ENCODE measurements at places on chromosomes 16 and 17. TPM values are rescaled to one million over a fixed set of nuclear protein-coding genes. Genes with fewer than 3 reads are reported as not detected.

DNA sequence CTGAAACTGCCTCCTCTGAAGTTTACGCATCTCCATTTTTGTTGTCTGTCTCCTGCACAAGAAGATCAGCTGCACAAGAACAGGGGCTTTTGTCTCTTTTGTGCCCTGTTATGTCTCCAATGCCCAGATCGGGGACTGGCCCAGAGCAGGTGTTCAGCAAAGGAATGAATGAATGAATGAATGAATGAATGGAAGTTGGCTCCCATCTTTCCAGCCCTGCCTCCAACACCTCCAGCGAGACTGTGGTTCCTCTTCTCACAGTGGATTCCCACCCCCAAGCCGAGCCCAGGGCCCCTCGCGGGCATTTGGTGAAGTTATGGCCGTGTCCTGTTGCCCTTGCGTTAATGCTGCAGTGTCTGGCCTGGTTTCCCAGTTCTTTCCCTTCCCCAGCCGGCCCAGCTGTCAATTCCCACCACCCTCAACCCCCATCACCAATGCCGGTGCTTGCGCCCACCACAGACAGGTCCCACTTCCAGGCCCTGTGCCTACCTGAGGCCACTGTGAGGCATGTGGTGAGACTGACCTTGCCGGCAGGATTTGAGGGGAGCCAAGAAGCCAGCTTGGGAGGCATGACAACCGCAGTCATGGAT lies 21.3 kb upstream of the KCNJ12 start:
- no peaks in the 10 kb centered on the region for H3K36me3 ChIP-seq
- H3K27ac ChIP-seq = no peak overlapping the region
- peaks cover 22% of the 10 kb centered on the region for H3K27me3 ChIP-seq
- DNase-seq = no peak

The CMTM2 gene
- total RNA-seq = not detected

DNA sequence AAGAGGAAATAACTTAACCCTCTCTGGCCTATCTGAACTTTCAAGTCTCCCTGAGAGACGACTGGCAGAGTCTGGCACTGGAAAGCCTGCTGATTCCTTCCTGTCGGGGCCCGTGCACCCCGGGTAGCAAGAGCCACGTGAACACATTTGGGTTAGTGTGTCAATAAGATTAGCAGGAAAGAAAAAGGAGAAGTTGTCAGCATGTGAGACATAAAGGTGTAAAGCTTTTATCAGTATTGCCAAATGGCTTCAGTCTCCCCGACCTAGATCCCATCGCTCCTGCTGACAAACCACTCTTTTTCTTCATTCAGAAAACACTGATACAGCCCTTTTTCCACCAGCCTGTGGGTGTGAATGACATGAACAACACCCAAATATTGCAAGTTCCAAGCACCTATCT lies 74.4 kb downstream of the CCT6B start:
- DNase-seq = no peak
- no peak overlapping the region for H3K27ac ChIP-seq

DNA sequence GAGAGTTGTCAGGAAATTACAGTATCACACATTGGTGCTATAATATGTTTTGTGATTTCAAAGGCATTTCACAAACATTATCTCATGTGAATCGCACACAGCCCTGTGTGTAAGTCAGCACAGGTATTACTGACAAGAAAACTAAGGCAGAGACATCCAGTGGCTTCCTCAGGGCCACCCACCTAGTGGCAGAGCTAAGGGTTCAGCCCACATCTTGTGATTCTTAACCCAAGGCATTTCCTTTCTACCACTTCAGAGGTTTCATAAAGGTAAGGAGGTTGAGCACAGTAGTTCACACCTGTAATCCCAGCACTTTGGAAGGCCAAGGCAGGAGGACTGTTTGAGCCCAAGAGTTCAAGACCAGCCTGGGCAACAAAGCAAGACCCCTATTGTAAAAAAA lies 58.2 kb downstream of the STX8 start:
- H3K27me3 ChIP-seq = no peaks in the 10 kb centered on the region
- peaks cover 18% of the 10 kb centered on the region for H3K4me1 ChIP-seq
- H3K4me3 ChIP-seq = no peak overlapping the region
- no peak overlapping the region for H3K27ac ChIP-seq

- H3K27me3 ChIP-seq = no peaks in the 10 kb centered on the region
- H3K4me1 ChIP-seq = peaks cover 26% of the 10 kb centered on the region
- peak overlapping the region; percentile 92 for H3K27ac ChIP-seq
These were observed 17.1 kb downstream of the FOXK2 start for GRCh38 chr17:82536512-82537201.

The RANGRF gene
- 33.6 TPM for total RNA-seq

DNA sequence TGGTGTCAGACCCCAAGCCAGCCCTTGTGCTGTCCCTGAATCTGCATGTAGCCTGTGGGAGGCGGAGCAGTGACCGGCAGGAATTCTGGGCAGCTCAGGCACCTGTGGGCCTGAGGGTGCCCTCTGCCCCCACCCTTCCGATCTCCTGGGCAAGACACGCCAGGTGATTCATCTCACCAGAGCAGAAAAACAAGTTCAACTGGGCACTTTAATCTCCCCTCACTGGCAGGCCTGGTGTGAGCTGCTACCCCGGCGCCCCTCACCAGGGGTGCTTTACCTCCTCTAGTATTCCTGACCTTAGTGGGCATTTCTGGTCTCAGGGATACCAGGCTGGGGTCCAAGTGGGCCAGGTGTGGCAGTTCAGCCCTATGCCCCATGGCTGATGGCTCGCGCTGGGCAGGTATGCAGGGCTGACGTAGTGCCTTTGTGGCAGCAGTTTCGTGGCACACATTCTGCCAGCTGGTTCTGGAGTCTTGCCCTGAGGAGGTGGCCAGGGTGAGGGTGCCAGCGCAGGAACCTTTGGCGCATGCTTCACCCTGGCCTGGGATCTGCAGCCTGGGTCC lies 6.0 kb downstream of the ERBB2 start:
- no peak overlapping the region for H3K4me3 ChIP-seq
- H3K36me3 ChIP-seq = peaks cover 6% of the 10 kb centered on the region
- no peak for DNase-seq
- H3K4me1 ChIP-seq = peaks cover 40% of the 10 kb centered on the region
- H3K27ac ChIP-seq = no peak overlapping the region

DNA sequence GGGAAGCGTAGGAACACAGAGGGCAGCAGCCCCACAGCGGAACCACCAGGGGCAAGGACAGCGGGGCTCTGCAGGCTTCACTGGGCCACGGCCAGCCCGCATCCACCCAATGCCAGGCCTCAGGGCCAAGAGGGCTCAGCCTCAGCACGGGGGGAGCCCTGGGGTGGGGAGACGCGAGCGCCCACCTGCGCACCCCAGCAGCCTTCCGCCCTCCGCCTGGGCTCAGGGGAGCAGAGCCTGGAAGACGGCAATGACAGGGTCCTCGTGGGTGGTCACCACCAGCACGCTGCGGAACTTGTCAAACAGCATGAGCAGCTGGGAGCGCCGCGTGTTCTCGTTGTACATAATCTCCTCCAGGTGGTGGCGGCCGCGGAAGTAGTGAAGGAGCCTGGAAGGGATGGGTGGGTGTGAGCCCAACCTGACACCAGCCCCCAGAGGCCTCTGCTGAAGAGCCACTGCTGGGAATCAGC lies 8.5 kb downstream of the MPG start:
- H3K27ac ChIP-seq = no peak overlapping the region
- H3K36me3 ChIP-seq = peaks cover 7% of the 10 kb centered on the region
- DNase-seq = no peak
- H3K27me3 ChIP-seq = no peaks in the 10 kb centered on the region

DNA sequence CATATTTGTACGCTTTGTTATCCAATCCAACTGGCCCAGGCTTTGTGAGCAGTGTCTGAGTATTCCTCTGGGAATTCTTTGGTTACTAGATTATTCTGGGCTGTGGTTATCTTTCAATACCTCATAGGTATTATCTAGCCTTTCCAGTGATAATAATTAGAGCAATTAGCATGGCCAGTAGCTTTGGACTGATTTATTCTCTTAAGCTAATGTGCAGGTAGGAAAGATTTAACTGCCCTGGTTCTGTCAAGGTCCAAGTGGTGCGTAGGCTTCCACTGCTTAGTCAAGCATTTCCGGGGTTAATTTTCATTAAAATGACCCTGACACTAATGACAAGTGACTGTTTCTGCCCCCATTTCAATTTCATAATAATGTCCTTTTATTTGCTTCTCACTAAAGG lies 54.2 kb upstream of the PMFBP1 start:
- H3K4me1 ChIP-seq = peaks cover 14% of the 10 kb centered on the region
- H3K27me3 ChIP-seq = peaks cover 10% of the 10 kb centered on the region
- no peak overlapping the region for H3K4me3 ChIP-seq
- no peaks in the 10 kb centered on the region for H3K36me3 ChIP-seq

DNA sequence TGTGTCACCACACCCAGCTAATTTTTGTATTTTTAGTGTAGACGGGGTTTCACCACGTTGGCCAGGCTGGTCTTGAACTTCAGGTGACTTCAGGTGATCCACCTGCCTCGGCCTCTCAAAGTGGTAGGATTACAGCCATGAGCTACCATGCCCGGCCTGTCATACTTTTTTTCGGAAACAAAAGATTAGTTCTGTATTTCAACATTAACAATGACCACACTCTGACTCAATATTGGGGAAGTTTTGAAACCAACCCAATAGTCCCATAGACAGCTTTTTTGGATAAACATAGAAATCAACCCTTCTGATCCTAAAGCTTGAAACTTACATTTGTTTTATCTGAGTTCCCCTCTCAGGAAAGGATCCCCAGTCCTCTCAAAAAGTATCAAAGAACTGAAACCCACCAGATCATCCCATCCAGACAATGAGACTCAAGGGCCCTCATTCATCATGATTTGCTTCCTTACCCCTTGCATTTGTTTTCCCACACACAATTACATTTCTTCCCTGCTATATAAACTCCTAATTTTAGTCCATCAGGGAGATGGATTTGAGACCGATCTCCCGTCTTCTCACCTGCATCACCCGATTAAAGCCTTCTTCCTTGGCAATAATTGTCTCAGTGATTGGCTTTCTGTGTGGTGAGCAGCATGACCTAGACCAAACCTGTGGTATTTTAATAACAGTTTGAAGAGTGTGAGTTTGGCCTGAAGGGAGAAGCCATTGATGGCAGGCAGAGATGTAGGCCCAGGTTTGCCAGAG lies 7.2 kb upstream of the AGRP start:
- no peak for DNase-seq
- H3K36me3 ChIP-seq = peaks cover 1% of the 10 kb centered on the region
- no peak overlapping the region for H3K4me3 ChIP-seq
- no peak overlapping the region for H3K27ac ChIP-seq
- H3K27me3 ChIP-seq = no peaks in the 10 kb centered on the region

DNA sequence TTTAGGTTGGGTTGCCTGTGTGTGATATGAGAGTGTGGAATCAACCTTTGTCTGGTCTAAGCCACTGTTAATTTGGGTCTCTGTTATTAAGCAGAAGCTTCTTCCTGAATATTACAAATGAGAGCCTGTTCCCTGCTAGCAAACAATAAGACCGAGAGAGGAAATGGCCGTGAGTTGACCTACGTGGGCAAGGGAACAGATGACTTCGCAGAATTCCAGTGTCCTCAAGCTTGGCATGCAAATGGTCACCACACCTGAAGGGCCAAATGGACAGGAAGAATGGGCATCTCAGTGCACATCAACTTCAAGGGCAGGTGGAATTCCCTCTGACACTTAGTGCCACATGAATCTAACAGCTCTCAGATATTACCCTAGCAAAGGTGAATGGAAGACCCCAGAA lies 250.8 kb upstream of the FOXF1 start:
- H3K36me3 ChIP-seq = no peaks in the 10 kb centered on the region
- peaks cover 6% of the 10 kb centered on the region for H3K27me3 ChIP-seq
- no peak overlapping the region for H3K4me3 ChIP-seq

GRCh38 chr16:1556254-1556653 lies 22.8 kb downstream of the TMEM204 start:
- peaks cover 24% of the 10 kb centered on the region for H3K36me3 ChIP-seq
- H3K4me1 ChIP-seq = no peaks in the 10 kb centered on the region
- no peak overlapping the region for H3K4me3 ChIP-seq
- DNase-seq = no peak

GRCh38 chr16:19460397-19460796 lies 42.7 kb downstream of the TMC5 start:
- no peaks in the 10 kb centered on the region for H3K27me3 ChIP-seq
- DNase-seq = no peak
- peaks cover 11% of the 10 kb centered on the region for H3K4me1 ChIP-seq
- no peak overlapping the region for H3K27ac ChIP-seq
- H3K36me3 ChIP-seq = peaks cover 12% of the 10 kb centered on the region
- H3K4me3 ChIP-seq = no peak overlapping the region

- peaks cover 9% of the 10 kb centered on the region for H3K4me1 ChIP-seq
- no peak overlapping the region for H3K4me3 ChIP-seq
- H3K36me3 ChIP-seq = no peaks in the 10 kb centered on the region
- no peaks in the 10 kb centered on the region for H3K27me3 ChIP-seq
- no peak for DNase-seq
These were observed 53.4 kb downstream of the ABCC12 start for GRCh38 chr16:48102083-48103008.

The KRT33B gene
- total RNA-seq = not detected

The TSPAN10 gene
- 4.0 TPM for total RNA-seq

The SOX8 gene
- total RNA-seq = 6.7 TPM

DNA sequence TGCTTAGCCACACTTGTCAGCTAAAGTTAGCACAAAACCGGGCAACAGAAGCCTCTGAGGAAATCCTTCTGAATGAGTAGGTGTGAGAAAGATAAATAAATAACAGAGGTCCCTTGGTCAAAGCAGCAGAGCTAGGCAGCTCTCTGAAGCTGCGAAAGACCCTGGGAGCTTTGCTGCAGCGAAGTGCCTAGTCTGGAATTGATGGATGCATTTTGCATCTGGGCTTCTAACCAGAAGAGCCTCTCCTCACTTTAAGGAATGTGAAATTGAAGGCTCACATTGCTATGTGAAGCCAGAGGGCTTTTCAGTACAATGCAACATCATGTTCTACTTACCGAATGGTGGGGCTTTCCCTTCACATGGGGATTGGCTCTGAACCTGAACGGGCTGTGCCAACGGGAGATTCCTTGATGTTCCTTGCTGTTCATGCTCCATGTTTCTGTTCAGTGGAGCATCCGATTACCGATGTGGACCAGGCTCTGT lies 274.6 kb downstream of the HS3ST3B1 start:
- H3K27me3 ChIP-seq = peaks cover 28% of the 10 kb centered on the region
- H3K4me3 ChIP-seq = no peak overlapping the region
- DNase-seq = no peak
- no peak overlapping the region for H3K27ac ChIP-seq

GRCh38 chr16:23952128-23952970 lies 116.6 kb downstream of the PRKCB start:
- H3K27ac ChIP-seq = no peak overlapping the region
- peaks cover 2% of the 10 kb centered on the region for H3K4me1 ChIP-seq
- peaks cover 81% of the 10 kb centered on the region for H3K27me3 ChIP-seq
- no peak for DNase-seq
- H3K36me3 ChIP-seq = no peaks in the 10 kb centered on the region

The CES1 gene
- not detected for total RNA-seq

The GEMIN4 gene
- 43.2 TPM for total RNA-seq

GRCh38 chr16:19463468-19464315 lies 46.0 kb downstream of the TMC5 start:
- no peak overlapping the region for H3K4me3 ChIP-seq
- no peaks in the 10 kb centered on the region for H3K27me3 ChIP-seq
- H3K4me1 ChIP-seq = peaks cover 11% of the 10 kb centered on the region
- H3K27ac ChIP-seq = peak overlapping the region; percentile 19
